Astrocyte (in vitro differentiated cells and primary cell): ENCODE measurements at places on chromosomes 12 and 14.

DNA sequence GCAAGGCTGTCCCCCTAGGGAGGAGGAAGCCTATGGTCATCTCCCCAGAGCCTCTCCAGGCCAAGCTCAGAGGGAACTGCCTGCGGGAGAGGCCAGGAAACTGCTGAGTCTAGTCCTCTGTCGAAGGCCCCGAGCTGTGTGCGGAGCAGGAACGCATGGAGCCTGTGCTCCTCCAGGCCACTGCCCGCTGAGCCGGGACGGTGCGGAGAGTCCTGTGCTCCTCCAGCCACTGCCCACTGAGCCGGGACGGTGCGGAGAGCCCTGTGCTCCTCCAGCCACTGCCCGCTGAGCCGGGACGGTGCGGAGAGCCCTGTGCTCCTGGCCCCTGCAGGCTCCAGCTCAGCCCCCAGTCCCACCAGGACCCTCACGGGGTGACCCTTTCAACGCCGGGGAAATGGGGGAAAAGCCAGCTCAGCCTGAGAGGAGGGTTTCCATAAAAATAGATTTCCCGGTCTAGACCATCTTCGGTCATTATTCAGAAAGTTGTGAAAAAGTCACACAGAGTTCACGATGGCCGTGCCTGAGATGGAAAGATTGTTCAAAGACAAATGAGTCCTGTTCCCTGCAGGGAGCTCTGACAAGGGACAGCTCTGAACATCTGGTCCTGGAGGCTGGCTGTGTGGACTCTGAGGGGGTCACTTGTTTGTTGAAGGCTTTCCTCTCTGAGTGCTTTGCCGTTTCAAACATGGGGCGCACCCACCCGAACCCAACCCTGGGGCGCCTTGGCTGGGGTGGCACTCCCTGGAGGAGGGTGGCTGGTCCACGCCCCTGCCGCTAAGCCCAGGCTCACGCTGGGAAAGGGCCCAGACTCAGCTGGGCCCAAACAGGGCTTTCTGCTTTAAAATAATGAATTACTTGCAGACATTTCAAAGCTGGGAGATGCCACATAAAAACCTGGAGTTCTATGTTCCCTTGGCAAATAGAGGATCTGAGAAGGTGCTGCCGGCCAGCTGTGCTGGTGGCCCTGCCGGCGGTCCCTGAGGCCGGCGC is 85.5 kb downstream of the ADGRD1 start:
- no peak for DNase-seq

GRCh38 chr14:57692671-57693070 is 173.2 kb downstream of the SLC35F4 start:
- DNase-seq, result peak; percentile 40

- no peak for DNase-seq
Observed at GRCh38 chr12:55727643-55728185, 1.1 kb downstream of the CD63 start.

- no peak for DNase-seq
Observed at GRCh38 chr12:123071099-123071800, 79.6 kb downstream of the PITPNM2 start.

- DNase-seq, result no peak
Observed at GRCh38 chr12:79830440-79830839, 104.5 kb downstream of the PPP1R12A start.

GRCh38 chr14:102746634-102747438 is 30.4 kb upstream of the TRAF3 start:
- DNase-seq, result no peak

DNA sequence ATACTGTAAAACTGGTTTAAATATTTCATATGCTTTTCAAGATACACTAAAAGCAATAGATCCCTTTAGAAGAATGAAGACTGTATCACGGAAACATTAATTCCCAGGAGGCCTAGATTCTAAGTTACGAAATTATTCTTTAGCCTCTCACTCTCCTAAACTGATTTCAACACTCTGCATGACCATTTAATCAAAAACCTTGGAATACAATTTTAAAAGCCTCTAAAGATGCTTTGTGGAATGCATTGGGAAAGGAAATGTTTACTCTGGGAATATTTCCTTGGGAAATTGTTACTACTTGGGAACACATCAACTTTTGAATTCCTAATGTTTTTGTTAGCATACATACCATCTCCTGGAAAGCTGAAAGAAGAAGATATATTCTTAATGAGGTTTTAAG is 255.7 kb upstream of the FAR2 start:
- DNase-seq, result no peak

DNA sequence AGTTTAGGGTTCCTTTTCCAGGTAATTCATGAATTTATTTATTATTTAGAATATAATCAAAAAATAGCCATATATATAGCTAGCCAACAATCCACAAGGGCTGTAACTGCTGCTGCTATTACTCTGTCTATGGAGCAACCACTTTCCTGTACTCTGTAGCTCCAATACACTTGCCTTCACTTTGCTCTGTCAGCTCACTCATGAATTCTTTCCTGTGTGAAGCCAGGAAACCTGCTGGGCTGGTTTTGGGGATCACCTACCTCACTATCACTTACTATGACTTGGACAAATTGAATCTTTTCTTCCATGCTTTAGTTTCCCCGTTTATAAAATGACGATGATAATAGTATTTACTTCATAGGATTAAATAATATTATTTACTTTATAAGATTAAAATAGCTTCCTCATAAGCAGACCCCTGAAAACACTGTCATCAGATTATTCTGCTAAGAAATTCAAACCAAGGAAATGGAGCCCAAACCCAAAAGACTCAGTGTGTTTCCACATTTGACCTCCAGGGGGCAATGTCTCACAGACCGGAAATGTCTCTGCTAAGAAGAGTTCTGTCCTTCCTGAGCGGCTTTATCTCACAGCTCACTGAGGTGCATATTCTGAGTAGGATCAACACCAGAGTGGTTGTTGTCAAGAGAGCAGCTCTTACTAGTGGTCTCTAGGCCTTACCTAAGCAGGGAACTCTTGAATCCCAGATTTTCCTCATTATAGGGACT is 457.1 kb downstream of the DAD1 start:
- no peak for DNase-seq

DNA sequence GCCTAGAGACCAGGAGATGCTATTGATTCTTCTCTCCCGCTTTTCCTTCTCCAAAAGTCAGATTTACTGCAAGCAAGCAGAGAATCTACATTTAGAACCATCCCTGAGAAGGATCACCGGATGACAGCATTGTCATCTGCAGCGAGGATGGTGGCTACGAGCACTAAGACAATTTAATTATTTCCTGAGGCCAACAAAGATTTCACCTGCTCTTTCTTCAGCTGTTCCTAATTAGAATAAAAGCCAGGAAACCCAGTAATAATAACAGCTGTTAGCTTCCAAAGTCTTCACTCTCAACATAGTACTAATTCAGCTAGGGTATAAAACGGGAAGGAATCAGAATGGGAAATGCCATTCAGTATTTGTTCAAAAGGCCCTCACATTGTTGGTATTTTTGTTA is 53.3 kb downstream of the TMTC1 start:
- DNase-seq, result no peak

GRCh38 chr12:97758194-97758501 is 295.5 kb downstream of the RMST start:
- no peak for DNase-seq

DNA sequence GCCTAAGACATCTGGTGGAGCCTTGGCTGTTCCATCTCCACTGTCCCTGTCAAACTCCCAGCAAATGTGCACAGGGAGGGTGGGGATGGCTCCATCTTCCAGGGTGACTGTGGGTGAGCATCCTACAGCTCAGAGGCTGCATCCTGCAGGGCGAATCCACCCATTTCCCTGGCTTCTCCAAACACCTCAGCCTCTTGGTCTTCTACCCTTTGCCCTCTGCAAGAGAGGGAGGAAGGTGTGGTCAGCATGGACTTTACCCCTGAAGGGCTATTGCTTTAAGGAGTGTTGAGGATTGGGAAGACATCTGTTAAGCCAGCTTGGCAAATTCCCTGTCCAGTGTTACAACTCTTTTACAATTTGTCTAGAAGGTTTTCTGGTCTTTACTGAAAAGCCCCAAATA is 23.1 kb upstream of the DGLUCY start:
- no peak for DNase-seq

- no peak for DNase-seq
Observed at GRCh38 chr14:59850458-59850857, 20.1 kb downstream of the RTN1 start.

DNA sequence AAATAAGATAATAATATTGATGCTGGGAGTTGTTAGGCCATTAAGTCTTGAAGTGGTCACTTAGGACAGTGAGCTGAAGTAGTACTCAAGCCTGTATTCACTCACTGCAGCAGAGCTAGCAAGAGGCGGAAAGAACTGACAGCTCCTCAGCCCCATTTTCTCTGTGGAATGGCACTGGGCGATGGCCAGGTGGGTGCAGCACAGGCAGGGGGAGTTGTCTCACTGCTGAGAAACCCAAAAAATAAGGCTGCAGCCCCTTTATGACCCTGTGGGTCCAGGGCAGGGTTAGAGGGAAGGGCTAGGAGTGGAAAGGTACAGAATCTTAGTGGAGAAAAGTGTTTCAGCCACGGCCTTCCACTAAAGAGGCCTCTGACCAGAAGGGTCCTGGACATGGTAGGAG is 35.5 kb downstream of the PDZRN4 start:
- DNase-seq, result no peak

- no peak for DNase-seq
Observed at GRCh38 chr12:72832024-72832423, 559.9 kb downstream of the TRHDE start.

DNA sequence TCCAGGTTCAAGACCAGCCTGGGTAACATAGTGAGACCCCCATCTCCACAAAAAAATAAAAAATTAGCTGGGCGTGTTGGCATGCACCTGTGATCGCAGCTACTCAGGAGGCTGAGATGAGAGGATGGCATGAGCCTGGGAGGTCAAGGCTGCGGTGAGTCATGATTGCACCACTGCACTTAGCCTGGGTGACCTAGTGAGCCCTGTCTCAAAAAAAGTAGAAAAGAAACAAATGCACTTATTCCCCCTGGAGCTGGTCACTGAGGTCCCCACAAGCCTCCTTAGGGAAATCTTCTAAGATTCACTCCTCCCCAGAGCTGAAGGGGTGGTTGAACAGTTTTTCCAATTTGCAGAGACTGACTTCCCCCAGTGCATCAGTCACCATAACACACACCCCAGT is 1.6 kb downstream of the CD9 start:
- DNase-seq, result no peak

DNA sequence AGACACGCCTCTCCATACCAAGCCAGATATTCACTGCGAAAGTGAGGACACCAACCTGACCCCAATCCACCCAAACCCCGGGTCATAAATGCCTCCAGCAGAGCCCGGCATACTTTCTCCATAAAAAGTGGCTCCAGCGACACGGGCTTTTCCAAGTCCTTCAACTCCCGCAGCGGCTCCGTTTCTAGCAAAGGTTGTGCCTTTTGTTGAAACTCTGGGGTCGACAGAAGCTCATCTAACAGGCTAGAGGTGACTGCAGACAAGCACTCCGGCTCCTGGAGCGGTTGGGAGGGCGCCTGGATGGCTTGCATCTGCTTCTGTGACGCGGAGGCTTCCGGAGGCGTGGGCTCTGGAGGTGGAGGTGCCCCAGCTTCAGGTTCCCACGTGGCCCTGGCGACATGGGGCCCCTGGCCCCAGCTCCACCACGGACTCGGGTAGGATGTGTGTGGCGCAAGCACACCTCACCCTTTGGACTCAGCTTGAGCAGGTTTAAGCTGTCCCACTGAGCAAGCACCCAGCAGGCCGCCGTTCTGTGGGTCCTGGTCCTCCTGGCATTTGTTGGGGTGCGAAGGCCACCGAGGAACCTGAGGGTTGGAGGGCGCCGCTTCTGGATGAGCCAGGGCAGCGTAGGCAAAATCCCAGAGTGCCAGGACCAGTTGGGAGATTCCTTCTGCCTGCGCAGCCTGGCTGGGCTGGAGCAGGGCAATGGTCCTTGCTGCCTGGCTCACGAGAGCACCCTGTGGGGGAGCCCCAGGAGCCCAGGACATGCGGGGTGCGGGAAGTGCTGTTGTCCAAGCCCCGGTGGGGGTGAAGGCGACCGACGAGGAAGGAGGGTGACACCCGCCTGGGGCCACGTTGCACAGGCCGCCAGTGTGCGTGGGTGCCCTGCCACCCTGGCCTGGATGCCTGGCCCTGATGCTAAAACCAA is 186.3 kb downstream of the ALG10 start:
- no peak for DNase-seq

DNA sequence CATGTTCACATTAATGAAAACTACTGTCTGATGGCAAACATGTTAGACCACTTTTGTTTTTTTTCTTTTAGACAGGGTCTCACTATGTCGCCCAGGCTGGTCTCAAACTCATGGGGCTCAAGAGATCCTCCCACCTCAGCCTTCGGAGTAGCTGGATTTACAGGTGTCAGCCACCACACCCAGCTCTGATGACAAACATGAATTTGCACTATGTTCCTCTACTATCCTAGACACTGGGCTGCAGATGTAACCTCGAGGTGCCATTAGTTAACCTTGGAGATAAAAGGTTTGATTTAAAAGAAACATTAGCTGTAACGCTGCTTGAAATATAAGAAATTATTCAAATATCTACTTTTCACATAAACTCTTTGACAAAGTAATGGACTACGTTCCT is 8.1 kb downstream of the VPS37B start:
- DNase-seq, result no peak

DNA sequence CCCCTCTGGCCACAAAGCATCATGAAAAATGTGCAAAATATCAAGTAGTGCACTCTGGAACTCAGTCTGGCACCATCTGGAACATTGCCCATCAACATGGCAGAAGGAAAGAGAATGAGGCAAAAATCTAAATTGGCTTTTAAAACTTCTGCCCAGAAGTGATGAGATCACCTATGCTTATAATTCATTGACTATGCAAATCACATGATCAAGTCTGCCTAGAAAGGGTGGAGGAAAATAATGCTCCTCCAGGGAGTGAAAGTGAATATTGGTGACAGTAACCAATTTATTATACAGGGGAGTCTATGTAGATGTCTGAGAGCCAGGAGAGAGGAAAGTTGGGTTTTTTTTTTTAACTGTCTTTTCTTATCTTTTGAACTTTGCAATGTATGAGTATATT is 73.3 kb upstream of the HIF1A start:
- no peak for DNase-seq

- DNase-seq, result no peak
Observed at GRCh38 chr12:124347335-124347734, 52.4 kb downstream of the RFLNA start.

GRCh38 chr12:10072131-10072530 is 26.7 kb downstream of the CLEC1A start:
- no peak for DNase-seq

- no peak for DNase-seq
Observed at GRCh38 chr12:55736780-55737580, 5.9 kb upstream of the GDF11 start.

DNA sequence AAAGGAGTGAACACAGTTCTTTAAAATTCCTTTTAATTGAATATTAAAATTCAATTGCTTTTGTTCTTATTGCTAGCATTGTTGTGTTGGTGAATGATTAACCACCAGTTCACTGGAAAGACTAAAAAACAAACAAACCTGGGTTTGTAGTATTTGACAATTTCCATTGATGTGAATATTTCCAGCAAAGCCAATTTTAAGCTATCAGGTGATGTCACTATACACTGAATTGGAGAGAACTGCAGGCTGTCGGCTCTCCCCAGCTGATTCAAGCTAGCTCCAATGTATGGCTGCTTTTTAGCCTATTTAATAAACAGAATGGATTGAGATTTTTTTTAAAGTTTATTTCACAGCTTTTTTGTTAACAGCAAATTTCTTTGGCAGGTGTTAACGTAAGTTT is 1753.6 kb upstream of the SEL1L start:
- no peak for DNase-seq
